T-helper 9 cell (primary cell): ENCODE measurements at places on chromosomes 7 and 10.
A peak's percentile ranks its signal among the peaks of the same experiment; 100 is the strongest.

DNA sequence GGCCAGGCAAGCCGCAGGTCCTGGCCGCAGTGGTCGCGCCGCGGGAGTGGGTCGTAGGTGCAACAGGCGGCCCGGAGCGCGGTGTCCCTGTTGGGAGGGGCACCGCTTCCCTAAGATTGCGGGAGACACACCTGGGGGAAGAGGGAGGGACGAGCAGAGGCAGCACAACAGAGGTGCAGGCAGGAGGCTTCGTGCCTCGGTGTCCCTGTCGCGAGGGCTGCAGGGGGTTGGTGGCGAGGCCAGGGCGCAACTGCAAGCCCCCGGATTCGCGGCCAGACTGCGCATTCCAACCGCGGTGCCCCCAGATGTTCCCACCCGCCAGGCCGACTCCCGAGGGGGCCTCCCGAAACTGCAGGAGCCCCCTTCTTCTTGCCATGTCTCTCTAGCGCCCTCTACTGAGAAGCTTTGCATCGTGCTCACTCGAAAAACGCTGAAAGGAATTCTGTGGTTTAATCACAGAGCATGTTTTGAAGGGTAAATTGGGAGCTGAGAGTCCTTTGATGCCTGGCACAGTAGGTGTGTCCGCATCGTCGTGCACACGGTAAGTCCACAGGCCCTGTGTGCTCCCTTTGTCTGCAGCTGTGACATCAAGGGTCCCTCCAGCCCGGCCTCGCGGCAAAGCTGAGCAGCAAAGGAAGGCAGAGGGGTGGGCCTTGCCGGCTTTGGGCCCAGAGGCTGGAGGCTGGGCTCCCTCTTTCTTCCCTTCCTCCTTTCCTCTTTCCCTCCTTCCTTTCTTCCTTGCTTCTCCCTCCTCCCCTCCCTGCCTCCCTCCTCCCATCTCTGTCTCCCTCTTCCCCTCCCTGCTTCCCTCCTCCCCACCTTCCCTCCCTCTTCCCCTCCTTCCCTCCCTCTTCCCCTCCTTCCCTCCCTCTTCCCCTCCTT lies 6.2 kb upstream of the MBL2 start:
- no peak for DNase-seq

GRCh38 chr10:96683065-96683464 lies 37.2 kb downstream of the PIK3AP1 start:
- DNase-seq, result no peak

DNA sequence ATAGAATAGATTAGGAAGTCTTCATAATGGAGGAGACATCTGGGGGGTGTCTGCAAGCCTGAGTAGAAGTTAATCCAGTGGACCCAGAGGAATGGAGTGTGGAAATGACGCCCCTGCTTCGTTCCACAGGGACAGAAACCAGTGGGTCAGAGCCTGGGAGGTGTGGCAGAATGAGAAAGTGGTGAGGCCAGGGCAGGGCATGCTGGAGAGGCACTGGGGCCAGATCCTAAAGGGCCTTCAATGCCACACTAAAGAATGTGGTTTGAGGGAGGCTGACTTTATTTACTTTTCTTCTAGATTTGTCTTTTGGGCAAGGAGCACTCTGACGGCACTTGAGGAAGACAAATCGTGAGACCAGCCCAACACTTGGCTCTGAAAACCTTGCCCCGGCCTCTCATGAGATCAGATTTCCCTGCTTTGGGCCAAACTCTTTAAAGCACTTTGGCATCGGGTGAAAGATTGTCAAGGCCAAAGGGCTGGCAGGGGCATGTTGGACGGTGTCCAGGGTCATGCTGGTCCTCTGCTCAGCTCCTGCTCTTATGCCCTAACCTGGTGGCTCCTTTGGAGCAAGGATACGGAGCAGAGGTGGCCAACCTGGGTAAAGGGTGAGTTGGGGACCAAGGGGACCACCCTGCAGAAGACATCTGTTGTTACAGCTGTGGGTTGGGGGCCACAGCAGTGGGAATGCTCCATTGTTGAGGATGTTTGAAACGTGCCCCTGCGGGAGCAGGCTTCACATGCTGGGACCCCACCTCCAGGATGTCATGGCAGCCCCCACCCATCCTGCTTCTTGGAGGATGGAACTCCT lies 157.0 kb upstream of the ZMIZ1 start:
- DNase-seq, result no peak

- no peak for DNase-seq
Measured at GRCh38 chr10:20874261-20874660, 22.9 kb downstream of the NEBL start.

DNA sequence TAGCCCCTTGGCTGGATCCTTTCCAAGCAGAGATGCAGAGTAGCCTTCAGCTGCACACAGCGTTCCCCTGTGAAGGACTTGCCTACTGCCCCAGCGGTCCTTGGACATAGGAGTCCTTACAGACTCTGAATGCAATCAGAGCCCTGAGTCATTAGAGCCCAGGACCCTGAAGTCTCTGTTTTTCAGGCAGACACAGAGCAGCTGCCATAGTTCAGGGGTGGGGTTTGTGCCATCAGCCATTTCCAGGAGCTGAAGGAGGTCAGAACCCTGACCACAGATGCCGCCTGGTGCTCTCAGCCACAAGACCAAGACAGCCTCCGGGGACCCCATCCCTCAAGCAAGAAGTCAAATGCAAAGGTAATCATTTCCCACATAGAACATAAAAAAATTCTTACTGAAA lies 32.8 kb upstream of the WDFY4 start:
- DNase-seq, result no peak

DNA sequence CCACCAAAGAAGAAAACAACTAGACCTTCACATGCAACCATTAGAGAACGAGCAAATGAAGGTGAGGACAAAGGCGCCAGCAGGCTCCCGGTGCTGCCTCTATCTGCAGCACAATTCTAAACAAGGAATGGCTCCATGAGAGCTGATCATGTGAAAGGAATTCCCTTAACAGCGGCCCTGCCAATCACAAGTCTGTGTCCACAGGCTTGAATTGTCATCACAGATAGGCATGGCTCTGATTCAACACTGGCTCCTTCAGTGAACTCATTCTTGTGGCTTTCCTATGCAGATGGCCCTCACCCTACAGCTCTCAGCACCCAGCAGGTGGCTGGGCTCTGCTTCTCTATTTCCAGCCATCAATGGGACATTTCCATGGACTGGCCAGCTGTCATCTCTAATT lies 36.2 kb downstream of the LAMB1 start:
- no peak for DNase-seq

- DNase-seq, result no peak
Measured at GRCh38 chr10:33065111-33065510, 107.1 kb upstream of the ITGB1 start.

- no peak for DNase-seq
Measured at GRCh38 chr7:24827589-24827988, 70.3 kb upstream of the GSDME start.

DNA sequence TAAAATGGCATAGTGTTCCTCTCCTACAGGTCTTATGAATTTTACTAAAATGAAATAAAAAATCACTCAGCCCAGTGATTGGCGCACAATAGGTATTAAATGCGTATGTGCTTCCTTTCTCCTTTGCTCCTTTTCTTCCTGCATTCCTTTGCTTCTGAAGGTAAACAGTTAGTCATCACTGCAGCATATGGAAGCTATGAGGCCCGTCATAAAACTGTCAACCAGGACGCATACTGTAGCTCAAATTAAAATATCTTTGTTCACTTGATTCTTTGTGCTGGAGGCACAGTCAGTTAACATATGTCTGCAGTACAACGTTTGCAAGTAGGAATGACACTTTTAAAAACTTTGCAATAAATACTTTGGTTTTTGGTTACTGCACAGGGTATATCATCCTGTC lies 374.7 kb downstream of the TCERG1L start:
- no peak for DNase-seq

- DNase-seq, result no peak
Measured at GRCh38 chr10:123428391-123428790, 237.8 kb upstream of the GPR26 start.

GRCh38 chr7:130838738-130839137 lies 104.7 kb upstream of the KLF14 start:
- DNase-seq, result no peak

DNA sequence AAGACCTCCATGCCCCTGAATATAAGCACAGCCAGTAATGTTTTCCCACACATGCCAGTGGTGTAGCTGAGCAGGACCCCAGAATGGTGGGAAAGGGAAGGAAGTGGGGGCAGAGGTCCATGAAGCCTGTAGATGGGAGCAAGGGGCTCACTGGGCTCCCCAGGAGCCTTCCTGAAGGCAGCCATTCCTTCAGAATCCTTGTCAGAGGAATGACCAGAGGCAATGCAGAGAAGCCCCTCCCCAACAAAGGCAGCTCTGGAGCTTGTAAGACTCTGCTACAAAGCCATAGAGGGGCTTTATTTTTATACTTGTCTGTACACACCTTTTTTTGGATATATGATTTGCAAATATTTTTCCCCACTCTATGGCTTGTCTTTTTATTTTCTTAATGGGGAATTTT lies 165.0 kb upstream of the TCF7L2 start:
- DNase-seq, result no peak

- DNase-seq, result no peak
Measured at GRCh38 chr7:142152076-142152475, 40.6 kb downstream of the MGAM2 start.

DNA sequence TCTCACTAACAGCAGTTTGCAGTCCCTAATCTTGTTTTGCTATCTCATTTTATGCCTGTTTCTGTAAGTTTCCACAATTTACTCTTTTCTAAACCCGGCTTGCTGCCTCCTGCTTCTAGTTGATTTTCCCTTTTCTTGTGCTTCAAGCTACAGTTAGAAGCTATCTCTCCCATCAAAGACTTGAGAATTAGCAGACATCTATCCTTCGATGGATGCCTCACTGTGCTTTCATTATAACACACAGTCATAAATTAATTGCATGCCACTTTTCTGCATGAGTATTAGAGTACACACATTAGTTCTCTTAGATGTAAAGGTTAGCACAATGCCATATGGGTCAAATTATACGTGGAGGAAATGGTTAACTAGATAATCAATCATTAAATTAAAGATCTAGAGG lies 48.7 kb downstream of the SEMA3A start:
- no peak for DNase-seq

GRCh38 chr10:30166929-30167328 lies 107.5 kb upstream of the JCAD start:
- no peak for DNase-seq

DNA sequence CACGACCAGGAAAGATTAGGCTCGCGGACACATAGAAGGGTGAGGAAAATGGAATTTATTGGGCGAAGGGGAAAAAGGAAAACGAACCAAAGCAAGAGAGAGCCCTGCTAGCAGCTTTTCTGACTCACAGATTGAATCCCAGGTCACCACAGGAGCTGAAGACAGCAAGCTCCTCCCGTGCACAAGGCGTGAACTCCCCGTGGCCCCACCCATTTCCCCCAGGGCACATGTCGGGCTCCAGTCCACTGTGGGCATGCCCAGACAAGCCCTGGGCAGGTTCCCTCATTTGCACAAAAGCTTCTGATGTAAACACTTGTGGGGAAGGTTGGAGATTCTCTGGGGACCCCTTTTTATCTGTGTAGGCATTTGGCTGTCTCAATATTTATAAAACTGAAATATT lies 582.4 kb downstream of the SUGCT start:
- DNase-seq, result no peak

GRCh38 chr10:18351421-18351820 lies 211.2 kb downstream of the CACNB2 start:
- no peak for DNase-seq

DNA sequence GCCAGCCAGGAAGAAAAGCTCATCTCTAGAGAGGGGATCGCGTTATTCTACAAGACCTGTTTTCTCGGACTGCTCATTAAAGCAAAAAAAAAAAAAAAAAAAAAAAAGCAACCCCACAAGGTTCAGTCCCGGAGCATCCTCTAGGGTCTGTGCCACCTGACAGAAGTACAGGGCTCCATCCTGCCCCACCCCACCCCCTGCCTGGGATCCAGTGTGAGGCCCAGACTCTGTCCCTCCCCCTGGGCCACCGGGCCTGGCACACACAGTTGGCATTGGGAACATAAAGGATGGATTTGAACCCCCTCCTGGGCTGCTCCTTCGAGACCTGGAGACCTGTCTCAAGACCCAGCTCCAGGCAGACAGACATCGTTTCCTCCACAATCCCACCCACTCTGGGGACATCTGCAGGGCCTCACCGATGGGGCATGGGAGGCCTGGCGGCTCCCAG lies 688 bp downstream of the ORAI2 start:
- DNase-seq, result peak; percentile 20
